ENCODE measurements at places on chromosomes 13 and 19.

DNA sequence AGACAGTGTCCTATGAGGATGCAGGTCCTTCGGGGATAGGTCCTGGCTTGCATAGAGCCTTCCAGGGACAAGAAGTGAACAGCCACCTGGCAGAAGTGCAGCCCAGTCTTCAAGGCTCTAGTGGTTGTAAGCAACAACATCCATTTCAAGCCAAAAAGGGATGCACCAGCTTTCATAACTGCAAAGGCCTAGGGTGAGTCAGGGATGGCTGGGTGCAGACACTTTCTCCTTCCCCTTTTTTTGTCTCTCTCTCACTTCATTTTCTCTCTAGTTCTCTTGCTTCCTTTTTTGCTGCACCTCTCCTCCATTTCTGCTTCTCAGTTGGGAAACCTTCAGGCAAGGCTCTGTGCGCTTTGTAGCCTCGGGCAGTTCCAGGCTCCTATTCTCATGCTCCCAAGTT, 196.2 kb upstream of the ZNF536 start:
- no peak for DNase-seq
- H3K4me3 ChIP-seq: no peak overlapping the region
- no peaks in the 10 kb centered on the region for H3K27me3 ChIP-seq
- H3K27ac ChIP-seq: no peak overlapping the region
- no peaks in the 10 kb centered on the region for H3K4me1 ChIP-seq

- peaks cover 8% of the 10 kb centered on the region for H3K4me1 ChIP-seq
- H3K27me3 ChIP-seq: no peaks in the 10 kb centered on the region
- no peak overlapping the region for H3K27ac ChIP-seq
- no peaks in the 10 kb centered on the region for H3K36me3 ChIP-seq
- DNase-seq: no peak
These were observed 59.8 kb upstream of the MEDAG start for GRCh38 chr13:30846311-30846710.

DNA sequence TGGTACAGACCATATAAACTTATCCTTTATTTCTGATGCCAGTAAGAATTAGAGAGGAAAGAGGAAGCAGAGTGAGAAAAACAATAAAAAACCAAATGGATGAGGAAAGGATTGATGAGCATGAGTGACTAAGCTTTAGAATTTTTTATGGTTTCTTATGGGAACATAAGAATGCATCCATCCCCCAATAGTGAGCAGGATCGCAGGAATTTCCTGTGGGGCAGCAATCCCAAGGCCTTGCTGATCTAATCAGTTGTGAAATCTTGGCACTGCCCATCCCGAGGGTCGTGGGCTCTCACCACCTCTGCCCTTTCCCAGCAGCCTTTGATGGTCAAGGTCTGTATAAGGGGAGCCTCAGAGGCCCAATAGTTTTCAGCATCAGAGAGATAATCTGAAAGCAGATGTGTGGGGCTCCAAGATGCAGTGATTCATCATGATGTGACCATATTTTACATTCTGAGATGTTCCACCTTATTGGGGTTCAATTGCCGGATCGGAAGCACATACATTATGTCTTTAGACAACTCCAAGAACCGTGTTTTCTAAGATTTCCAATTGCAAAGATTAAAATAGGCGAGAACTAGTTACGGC, 222.1 kb downstream of the DNAJC15 start:
- no peak overlapping the region for H3K4me3 ChIP-seq
- no peak overlapping the region for H3K27ac ChIP-seq
- H3K27me3 ChIP-seq: no peaks in the 10 kb centered on the region

GRCh38 chr13:37942929-37943328, 73.4 kb upstream of the TRPC4 start:
- DNase-seq: no peak
- peaks cover 6% of the 10 kb centered on the region for H3K4me1 ChIP-seq
- H3K27me3 ChIP-seq: no peaks in the 10 kb centered on the region
- no peak overlapping the region for H3K4me3 ChIP-seq

DNA sequence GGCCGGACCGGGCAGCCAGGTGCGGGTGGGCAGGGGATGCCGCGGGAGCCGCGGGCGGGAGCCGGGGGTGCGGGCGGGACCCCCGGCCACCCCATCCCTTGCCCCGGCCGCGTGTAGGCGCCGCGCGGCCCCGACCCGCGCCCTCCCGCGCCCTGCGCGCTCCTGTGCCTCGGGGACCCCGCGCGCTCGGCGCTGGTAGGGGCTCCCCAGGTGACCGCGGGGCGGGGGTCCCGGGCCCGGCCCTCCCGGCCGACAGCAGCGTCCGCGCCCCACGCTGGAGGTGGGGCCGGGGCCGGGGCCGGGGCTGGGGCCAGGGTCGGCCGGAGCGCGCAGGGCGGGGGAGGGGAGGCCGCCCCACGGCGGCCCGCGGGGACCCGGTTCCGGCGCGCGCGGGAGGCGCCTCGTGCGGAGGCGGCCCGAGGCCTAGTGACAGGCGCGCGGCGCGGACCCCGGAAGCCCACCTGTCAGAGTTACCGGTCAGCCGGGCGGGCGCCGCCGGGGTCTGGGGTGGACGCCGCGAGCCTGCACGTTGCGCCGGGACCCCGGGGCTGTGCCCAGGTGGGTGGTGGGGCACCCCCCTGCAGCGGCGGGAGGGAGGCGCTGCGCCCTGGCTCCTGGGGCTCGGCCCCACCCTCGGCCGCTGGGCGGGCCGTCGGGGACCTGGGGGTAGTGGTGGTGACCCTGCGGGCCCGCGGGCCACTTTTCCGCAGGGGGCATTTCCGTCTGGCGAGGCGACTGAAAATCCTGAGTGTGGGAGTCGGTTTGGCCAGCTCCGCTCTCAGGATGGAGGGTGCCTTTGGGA, 518 bp downstream of the TFDP1 start:
- peak; percentile 48 for DNase-seq
- peaks cover 17% of the 10 kb centered on the region for H3K4me1 ChIP-seq
- H3K4me3 ChIP-seq: peak overlapping the region; percentile 58
- H3K27me3 ChIP-seq: no peaks in the 10 kb centered on the region
